ENCODE measurements at places on chromosomes 3 and 15.

GRCh38 chr15:80789296-80789695 lies 10.1 kb downstream of the CEMIP start:
- DNase-seq: no peak

GRCh38 chr3:126671521-126671920 lies 16.6 kb upstream of the TXNRD3 start:
- no peak for DNase-seq

DNA sequence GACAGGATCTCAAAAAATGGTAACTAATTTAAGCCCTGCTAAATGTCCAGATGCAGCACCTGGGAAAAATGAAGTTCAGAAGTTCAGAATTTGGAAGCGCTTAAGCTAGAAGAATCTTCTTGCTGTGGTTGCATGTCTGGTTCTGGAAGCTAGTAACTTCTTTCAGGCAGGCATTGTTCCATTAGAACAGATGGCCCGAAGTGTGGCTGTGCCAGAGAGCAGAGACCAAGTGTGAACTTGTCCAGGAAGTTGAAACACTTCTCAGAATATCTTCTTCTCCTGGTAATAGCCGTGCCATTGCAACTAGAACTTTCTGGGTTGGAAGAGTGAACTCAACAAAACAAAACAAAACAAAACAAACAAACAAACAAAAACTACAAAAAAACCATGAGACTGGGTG lies 80.0 kb downstream of the MITF start:
- no peak for DNase-seq

DNA sequence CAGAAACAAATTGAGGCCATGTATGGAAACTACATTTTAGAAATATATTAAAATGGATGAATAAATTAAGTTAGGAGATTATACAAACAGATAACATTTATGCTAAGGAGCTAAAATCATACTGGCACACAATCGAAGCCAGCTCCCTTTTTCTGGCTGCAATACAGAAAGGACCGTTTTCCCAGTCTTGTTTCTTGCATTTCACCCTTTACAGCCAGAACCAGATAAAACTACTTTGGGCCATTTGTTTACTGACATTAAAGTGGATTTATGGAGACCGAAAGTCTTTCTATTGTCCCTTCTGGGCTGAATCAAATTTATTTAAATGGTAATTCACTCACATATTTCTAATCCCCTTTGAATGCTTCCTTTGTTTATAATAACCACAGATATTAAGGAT lies 50.1 kb upstream of the CNTN3 start:
- no peak for DNase-seq

DNA sequence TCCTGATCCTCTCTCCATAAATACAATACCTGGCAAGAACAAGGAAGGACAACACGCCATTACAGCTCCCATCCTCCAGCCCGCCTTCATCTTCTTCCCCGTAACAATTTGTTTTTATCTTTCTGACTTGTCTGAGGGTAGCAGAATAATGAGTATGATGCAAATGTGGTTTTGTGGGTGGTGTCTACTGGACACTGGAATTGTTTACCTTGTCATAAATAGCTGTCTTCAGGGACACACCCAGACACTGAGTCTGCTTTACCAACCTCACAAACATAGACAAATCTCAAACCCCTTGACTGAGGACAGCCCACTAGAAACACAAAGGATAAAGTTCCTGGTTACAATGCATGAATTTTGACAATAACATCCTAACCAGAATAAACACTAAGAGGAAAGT lies 13.4 kb downstream of the WDR72 start:
- DNase-seq: no peak

- no peak for DNase-seq
Measured at GRCh38 chr3:71001303-71001830, 582.2 kb downstream of the FOXP1 start.

- DNase-seq: no peak
Measured at GRCh38 chr3:139285691-139286090, 58.1 kb upstream of the MRPS22 start.

GRCh38 chr15:80580536-80581260 lies 114.4 kb upstream of the ABHD17C start:
- DNase-seq: no peak

- no peak for DNase-seq
Measured at GRCh38 chr3:72426618-72427397, 421.4 kb downstream of the SHQ1 start.

DNA sequence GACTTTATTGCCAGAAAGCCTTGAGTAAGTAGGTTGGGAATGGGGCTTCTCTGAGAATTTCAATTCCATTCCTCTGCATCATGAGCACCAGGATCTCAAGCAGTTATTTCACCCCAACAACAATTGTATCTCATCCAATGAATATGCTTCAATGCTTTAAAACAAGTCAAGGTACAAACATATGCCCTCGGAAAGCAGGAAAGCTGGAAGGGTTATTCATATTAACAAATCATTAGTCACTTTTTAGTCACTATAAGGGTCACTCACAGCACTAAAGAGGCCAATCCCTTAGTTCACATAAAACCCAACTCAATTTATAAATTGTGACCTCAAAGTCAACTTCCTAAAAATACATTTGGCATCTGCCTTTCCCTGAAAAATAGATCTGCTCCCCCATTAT lies 16.2 kb downstream of the MB21D2 start:
- no peak for DNase-seq

DNA sequence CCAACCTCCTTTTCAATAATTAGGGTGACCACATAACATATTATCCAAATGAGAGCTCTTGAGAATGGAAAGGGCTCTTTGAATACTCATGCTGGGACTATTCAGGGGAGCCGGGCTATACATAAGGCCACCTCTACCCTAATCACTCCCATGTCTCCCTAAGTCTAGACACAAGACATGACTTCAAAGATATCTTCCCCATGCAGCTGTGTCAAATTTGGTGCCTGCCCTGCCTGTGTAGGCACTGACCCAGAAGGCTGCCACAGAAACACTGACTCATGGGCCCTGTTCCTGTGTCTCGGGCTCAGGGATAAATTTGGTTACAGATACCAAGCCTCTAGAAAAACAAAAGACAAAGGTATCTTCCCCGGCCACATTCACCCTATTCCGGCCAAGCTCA lies 70.3 kb downstream of the MYLK start:
- DNase-seq: no peak

- no peak for DNase-seq
Measured at GRCh38 chr3:123732447-123732846, 147.6 kb upstream of the HACD2 start.

DNA sequence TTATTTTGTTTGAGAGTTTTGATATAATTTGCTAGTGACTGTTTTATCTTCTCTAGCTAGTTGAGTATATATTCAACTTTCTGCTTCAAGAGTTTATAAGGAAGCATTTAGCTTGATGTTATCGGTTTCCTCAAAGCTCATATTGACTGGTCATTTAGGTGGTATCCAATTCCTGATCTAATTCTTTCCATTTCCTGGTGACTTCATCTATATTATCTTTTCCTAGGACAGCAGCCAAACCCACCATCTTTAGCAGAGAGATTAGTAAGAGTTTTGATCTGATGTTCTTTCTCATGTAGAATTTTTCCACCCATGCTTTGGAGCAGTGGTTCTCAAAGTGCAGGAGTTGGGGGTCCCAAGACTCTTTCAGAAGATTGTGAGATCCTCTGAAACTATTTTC lies 148.6 kb upstream of the STT3B start:
- DNase-seq: no peak

DNA sequence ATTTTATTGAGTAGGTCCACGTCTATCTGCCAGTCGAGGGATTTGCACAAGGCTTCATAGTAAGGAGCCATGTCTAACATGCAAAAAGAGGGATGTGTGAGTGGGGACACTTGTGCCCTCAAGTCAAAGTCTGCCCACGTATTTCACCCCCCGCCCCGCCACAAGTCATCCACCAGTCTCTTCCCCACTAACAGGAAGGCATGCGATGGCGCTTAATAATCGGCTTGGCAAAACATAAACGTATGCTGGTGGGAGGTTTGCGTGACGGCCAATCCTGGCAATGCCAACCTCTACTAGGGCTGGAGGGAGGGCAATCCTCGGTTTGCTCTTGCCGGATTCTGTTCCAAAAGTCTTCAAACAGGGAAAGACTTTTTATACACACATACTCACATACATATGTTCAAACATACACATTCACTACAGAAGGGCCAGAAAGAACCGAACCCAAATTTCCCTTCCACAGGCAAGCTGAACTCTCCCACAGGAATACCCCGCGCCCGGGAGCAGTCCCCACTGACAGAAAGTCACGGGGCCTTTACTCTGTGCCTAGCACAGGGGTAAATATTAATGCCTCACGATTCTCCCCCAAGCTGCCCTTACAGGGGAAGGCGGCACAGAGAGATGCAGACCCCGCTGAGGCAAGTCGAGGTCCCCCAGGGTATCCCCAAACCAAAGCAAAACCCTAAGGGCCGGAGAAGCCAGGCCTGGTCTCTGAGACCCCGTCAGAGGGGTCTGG lies 675 bp downstream of the PSMD6 start:
- peak; percentile 3 for DNase-seq

DNA sequence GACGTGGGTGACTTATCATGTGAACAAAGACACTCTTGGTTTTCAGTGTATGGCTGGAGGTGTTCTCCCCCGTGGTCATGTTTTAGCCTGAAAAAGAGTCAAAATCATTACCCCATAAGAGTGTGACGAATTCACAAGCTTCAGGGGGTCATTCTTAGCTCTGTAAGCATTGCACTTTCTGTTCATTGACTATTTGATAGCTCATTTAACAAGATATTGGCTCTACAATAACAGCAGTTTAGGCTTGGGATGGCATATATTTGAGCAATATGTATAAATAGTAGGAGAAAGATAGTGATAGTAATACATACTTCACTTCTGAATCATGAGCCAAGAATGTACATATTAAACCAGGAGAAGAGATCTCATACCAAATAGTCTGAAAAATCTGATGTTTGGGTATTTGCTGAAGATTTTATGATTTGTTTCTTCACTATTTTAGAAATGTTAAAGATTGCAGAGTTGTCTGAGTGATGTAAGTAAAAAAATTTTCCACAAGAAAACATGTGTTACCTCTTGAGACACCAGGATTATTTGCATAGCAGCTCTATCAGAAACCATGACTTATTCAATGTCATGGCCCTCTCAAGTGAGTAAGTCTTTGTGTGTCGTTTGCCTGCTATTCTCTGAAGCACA lies 996.0 kb downstream of the OTOL1 start:
- no peak for DNase-seq

GRCh38 chr15:99239545-99240198 lies 9.7 kb downstream of the TTC23 start:
- DNase-seq: no peak

DNA sequence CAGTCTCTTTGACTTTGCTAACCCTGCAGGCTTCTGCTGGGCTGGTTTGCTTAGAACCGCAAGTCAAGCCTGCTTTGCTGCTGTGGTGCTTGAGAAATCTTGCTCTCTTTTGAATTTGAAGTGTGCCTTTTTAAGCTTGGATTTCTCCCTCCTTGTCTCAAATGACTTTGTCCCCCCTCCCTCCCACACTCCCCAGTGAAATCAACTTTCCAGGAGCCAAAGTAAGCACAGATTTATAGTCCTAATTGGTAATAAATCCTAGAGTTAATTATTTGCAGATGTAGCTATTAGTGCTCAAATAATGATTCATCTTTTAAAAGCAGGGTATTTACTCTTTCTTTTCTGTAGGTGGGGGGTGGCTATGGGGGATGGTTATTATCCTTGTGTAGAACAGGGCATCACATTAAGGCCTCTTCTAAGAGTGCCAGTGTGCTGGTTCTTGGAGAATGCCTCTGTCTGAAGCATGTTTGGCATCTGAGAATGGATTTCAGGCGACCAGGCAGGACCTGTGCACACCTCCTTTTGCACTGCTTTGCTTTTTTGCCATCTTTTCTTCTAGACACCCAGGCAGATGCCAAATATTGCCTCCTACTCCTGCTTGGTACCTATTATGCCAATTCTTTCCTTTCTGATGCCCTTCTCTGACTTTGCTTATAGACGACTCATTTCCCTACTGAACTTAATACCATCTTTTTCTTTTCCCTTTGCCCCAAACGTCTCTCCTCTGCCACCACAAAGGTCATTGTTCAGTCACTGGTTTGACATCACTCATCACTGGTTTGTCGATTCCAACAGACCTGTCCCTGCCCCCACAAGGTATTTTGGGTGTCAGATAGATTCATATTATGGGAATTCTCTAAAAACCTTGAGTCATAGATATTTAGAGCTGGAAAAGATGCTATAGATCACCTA lies 50.7 kb downstream of the CLDN11 start:
- no peak for DNase-seq

DNA sequence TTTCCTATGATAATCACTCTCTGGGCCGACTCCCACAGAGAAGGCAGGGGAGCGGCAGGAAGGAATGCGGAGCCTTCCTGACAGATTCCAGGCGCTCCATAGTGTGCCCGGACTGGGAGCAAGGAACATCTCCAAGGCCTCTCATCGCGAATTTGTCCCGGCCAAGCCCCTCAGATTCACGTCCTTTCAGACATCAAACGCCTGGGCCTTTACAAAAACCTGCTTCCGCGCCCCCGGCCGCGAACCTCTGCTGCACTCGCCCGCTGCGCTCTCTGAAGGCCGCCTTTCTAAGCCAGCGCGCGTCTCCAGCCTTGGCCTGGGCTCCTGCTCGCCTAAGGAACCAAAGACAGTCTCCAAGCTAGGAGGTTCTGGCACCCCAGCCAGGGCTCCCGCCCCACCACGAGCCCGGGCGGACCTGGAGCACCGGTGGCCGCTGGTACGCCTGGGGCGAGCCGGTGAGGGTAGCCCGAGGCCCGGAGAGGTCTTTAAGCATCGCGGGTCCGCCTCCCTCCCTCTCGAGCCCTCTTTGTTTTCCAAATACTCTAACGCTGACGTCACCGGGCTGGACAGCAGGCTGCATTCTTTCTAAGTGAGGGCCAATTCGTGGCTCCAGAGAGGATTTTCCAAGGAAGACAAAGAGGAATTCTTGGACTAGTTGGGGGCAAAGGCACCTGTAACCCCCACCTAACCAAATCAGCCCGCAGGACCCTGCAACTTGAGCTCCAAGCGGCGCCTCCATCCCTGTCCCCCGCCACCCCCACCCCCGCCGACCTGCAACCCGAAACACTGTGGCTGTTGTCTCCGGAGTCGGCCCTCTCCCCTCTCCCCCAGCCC lies 759 bp downstream of the AMOTL2 start:
- no peak for DNase-seq
